ENCODE measurements at places on chromosomes 6 and 20.
A peak's percentile ranks its signal among the peaks of the same experiment; 100 is the strongest.

GRCh38 chr20:59784791-59785668 lies 148.4 kb downstream of the SYCP2 start:
- DNase-seq, result no peak

DNA sequence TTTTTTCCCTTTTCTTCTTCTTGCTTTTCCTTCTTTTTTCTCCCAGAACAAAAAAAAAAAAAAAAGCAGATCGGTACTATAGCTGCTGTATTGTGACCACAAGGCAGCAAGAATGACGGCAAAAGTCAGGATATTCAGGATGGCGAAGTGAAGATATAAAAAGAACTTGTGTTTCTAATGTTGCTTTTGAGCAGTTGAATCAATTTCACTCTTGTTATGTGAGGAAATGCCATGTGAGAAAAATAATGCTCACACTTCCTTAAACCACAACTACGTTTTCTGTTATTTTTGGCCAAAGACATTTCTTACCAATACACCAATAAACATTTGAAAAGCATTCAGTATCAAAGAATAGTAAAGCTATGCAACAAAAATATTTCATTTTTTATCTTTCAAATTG lies 510.5 kb downstream of the HACE1 start:
- DNase-seq, result no peak

DNA sequence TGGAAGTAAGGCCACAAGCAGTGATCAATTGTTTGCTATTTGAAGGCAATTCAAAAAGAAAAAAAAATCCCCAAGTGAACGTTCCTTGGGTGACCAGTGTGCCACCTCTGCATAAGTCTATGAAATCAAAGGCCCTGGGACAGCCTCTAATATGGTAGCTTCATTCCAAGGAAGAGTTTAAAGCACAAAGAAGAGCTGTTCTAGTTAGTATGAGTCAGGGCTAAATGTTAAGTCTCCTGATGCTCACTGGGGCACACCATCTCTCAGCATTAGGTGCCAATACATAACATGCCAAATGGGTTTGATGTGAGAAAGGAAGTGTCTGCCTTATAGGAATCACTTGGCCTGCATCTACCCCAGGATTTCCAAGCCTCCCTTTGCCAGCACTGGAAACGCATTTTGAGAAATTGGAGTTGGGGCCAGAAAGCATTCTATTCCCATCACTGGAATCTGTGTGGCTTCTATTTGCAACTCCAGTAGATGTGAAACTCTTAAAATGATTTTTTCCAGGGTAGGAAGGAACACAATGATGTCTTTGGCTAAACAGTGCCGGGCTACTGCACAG lies 13.0 kb downstream of the UNC5CL start:
- no peak for DNase-seq

DNA sequence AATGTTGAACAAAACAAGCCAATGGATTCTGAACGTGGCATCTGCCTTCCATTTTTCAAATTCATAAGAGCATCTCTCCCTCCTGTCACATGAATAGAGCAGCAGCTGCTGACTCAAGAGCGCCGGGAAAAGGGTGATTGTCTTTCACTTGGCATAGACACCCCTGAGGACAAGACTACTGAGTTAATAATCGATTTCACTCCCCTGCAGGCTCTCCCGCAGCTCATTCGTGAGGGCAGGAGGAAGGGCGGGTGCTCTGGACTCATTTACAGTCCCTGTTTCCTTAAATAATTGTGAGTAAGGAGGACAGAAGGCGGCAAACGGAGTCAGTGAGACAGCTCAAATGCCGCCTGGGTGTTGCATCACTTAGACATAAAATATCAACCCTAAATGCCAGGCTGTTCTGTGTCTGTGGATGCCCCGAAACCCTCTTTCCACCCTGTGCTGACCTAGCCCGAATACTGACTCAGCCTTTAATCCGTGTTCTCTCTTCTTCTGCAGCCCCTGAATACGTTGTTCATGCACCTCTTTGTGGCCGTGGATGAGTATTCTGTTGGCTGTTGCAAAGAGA lies 21.6 kb downstream of the CFAP61 start:
- no peak for DNase-seq

- DNase-seq, result peak; percentile 81
These were observed 96.0 kb upstream of the CNKSR3 start for GRCh38 chr6:154606457-154606856.

DNA sequence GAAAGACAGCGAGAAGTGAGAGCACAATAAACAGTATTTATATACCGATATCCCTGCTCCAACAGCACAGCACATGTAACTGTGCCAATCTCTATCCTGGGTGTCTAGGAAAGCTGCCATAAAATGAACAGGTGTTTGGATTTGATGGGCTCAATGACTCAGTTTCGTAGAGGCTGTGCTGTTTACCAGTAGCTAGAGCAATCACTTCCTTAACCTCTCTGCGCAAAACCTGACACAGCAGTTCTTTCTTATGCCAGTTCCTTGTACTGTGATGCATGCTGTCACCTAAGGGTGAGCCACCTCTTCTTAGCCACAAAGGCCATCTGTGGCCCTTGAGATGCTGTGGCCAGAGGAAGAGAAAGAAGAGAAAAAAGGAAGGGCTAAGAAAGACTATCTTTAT lies 59.3 kb downstream of the SHPRH start:
- no peak for DNase-seq

- no peak for DNase-seq
These were observed 28.5 kb upstream of the ADGRF4 start for GRCh38 chr6:47669684-47670513.

GRCh38 chr20:54054516-54054915 lies 15.9 kb downstream of the BCAS1 start:
- no peak for DNase-seq

DNA sequence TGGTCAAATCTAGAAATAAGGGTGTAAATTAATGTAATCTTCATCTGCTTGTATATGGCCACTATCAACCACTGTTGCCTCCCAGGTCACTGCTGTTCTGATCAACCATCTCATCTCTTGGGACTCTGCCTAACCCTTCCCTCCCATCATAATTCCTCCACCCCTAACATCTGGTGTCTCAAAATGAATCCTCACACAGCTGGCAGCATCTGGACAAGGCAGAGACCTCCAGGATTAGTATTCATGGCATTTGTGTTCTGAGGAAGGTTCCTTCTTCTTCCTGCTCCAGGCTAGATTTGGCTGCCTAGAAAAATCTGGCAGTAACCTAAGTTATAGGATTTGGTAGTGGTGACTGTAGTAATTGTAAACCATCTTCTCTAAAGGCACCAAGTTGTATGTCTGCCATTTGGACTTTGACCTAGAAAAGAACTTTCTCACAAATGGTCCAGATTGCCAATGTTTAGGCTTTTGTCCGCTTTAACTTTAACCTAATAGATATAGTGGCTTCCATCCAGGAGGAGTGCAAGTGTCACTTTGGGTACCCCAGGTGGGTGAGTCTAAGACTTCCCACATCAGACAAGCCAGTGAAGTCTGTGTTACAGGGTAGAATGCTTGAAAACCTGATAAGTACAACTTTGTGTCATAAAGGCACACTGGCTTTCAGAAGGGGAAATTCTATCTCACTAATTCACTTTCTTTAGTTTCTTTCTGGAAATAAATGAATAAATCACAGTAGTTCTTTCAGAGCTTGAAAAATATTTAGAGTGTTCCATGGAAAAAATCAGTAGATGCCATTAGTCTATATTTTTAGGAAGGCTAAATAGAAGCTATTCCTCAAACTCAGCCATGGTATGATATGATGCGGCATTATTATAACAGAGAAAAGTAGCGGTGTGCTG lies 3.0 kb upstream of the PHACTR2 start:
- DNase-seq, result no peak

- no peak for DNase-seq
These were observed 290.2 kb upstream of the CNR1 start for GRCh38 chr6:88456221-88456859.

- DNase-seq, result no peak
These were observed 737.2 kb upstream of the GJE1 start for GRCh38 chr6:141395443-141396008.

DNA sequence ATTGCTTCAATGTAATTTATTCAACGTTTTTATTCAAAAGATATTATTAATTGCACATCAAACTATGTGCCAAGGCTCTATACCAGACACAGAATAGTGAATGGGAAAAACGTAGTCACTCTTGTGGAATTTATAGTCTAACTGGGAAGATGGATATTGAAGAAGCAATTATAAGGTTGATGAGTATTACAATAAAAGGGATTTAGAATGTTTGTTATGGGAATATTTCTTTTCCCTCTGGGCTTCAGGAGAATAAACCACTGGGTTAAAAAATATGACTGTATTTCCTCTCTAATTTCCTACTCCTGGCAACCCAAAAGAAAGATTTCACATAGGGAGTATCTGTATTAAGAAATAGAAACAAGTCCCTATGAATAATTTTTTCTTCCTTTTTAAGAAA lies 25.1 kb upstream of the UTRN start:
- no peak for DNase-seq

DNA sequence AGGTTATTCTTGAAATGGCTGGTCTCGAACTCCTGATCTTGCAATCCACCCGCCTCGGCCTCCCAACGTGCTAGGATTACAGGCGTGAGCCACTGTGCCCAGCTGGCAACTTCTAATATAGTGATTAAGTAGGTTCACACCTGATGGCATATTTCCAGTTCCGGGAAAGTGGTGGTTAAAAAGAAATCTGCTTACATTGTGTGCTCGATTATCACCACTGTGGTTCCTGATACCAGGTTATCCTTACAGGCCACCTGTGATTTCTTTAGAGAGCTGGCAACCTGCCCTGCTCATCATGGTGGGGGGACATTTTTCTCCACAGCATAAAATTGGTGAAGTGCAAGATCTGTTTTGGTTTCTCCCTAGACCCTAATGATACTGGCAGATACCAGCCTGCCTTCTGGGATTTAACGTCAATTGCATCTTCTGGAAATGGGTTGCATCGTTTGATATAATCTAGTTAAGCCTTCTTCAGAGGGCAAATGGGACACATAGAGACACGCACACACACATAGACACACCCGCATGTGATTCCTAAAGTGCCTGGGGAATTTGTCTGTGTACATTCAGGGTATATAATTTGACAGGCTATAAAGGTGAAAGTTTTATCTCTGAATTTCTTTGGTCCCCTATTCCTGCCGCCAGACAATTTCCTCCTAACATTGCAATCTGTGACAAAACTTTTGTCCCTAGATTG lies 49.7 kb upstream of the CITED2 start:
- no peak for DNase-seq

DNA sequence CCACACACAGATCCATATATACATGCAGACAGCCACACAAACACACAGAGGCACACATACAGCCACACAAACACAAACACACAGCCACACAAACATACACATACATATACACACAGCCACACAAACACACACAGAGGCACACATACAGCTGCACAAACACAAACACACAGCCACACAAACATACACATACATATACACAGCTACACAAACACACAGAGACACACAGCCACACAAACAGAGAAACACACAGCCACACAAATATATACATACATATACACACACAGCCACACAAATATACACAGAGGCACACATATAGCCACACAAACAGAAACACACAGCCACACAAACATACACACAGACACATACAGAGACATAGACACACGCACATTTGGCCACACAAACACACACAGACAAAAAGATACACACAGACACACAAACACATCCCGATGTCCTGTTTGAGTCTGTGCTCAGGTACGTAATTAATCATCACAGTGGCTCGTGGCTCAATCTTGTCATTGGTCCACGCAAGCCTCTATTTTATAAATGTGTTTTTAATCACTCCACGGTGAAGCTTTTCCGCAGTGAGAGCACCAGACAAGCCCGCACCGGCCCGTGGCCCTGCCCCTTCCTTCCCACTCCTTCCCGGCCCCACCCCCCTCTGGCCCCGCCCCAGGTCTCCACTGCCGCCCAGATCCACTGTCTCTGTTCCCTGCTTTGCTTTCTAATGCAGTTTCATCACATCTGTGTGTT lies 135.3 kb downstream of the CDH4 start:
- no peak for DNase-seq

DNA sequence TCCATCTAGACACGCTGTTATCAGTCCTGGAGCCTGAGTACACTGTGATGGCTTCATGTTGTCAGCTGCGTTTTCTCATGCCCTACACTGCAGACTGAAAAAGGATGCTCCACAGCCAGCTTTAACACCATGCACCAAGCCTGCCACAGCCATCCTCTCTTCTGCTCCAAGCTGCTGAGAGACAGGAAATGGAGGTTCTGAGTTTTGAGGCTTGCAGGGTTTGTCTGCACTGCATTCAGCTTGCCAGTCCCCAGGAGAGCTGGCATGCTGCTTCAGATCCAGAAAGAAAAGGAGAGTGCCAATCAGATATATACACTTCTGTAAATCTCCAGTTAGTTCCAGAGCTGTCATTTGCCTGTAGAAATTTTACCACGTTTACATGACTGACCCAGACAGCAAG lies 550.7 kb upstream of the FLRT3 start:
- DNase-seq, result no peak

- no peak for DNase-seq
These were observed 154.9 kb upstream of the BEND6 start for GRCh38 chr6:56799989-56800388.

GRCh38 chr20:62408640-62409039 lies 1.6 kb upstream of the CABLES2 start:
- no peak for DNase-seq

DNA sequence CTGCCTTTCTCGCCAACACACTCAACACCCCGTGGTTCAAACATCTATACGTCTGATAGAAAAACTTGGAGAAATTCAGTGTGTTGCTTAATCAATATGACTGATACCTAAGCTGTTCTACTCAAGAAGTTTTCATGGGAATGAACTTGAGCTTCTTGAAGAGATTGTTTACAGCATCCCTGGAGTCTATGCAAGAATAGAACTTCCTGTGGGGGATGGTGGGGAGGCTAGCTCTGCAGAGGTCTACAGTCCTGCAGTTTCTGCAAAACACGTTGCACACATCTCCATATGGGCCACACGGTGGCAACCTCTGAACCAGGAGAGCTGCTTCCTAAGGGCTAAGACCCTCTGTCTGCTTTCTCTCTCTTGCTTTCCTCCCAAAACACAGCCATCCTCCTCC lies 32.7 kb upstream of the FANCE start:
- no peak for DNase-seq

GRCh38 chr6:160931378-160932310 lies 59.9 kb upstream of the MAP3K4 start:
- no peak for DNase-seq

- peak; percentile 17 for DNase-seq
These were observed 1379.2 kb upstream of the DEFB115 start for GRCh38 chr20:29878281-29878741.

GRCh38 chr6:142906945-142907470 lies 38.0 kb downstream of the HIVEP2 start:
- DNase-seq, result peak; percentile 26

GRCh38 chr6:137937834-137938233 lies 70.8 kb downstream of the TNFAIP3 start:
- no peak for DNase-seq

GRCh38 chr6:102204351-102204750 lies 810.8 kb downstream of the GRIK2 start:
- DNase-seq, result no peak

- DNase-seq, result peak; percentile 33
These were observed 7.8 kb downstream of the E2F3 start for GRCh38 chr6:20409427-20409971.

DNA sequence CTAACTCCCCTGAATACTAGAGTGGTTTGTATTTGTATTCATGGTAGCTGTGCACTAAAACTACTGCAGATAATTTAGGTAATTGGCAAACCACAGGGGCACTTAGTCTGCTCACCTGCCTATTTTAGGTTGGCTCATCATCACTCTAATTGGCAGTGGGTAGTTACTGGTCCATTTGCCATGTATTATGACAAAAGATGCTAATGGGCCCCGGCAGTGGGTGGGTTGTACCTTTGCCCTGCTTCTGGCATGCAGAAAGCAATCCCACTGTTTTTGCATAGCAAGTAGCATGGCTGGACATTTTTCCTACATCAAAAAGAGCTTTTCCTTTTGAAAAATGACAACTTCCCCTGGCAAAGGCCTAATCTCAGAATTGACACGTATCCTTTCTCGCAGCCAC lies 741.4 kb upstream of the MAP3K7 start:
- DNase-seq, result no peak

Measured in GM10248 (cell line).